GM20000 (cell line): ENCODE measurements at places on chromosomes 5 and 9.

GRCh38 chr9:136982232-136983051, at the start of gene LCNL1:
TSS of gene LCNL1 (plus strand) at chr9:136982993. CDS start at chr9:136983587, 594 bp downstream.
- no peak for DNase-seq

DNA sequence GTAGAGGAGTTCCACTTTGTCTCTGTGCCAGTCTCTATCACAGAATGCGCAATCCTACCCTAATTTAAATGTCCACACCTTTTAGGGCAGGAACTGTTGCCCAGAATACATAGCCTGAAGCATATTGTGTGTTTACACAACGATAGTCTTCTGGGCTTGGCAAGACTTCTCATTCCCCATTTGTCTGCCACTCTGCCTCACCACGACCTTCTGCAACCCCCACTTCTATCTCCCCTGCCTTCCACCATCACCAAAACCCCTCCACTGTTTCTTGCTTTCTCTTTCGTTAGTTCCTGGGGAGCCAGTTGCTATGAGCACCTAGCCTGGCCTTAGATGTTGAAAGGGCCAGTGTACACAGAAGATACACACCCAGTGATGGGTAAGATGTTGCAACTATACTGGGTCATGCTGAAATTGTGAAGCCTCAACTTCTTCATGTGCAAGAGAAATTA, 883 bp upstream of the RNF145 start:
- peak; percentile 28 for DNase-seq

DNA sequence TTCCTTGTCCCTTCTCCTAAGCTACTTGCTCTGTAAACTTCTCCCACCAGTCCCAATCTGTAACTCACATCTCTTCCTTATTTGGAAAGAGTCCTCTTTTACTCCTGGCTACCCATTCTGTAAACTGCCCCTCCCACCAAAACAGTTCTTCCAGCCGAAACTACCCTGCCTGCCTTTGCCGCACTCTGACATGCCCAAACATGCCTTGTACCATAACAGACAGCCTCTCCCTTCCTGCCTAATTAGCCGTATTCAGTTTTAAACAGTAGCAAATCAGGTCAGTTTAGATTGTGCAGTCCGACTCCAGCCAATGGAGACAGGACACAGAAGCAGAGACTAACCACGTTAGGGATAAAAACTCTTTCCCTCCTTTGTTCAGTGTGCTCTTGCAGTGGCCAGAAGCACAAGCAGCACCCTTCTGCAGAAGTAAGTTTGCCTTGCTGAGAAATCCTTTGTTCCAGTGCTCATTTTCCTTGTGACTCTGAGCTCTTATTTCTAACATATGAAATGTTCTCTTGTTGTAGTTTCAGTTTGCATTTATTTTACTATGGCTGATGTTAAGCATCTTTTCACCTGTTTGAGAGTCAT, 5.4 kb upstream of the GLT6D1 start:
- no peak for DNase-seq

DNA sequence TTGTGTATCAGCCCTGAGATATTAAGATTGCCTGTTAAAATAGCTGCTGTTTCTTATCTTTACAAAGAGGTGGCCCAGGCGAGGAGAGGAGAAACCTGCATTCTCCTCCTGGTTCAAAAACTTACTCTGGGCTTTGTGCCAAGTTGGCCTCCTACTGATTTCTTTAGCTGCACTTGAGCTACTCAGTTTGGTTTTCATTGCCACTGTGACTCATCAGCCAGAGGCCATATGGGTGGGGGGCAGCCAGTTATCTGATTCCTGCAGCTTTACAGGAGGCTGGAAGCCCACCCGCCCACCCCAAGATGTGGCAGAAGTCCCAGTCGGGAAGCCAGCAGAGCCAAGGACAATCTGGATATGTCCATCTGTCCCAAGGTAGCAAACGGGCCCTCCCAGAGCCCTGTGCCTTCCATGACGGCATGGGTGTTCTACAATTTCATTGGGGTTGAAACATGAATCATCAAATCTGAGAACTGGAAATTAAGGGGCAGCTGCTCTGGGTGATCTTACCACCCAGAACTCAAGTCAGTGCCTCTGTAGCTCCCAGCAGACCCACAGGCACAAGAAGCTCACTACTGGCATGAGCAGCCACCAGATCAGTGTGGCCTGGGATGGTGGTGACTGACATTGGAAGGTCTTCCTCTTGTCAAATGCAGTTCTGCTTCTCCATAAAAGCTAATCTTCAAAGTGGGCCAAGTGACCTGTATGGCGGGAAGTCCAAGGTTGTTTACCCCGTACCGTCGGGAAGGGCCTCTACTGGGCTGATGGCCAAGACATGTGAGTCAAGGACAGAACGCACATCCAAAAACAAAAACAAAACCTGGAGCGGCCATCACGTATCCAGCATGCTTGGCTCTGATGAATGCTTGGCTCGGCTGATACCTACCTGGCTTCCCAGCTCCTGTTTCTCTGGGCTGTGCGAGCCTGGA, 15.6 kb downstream of the FCN2 start:
- DNase-seq = no peak

DNA sequence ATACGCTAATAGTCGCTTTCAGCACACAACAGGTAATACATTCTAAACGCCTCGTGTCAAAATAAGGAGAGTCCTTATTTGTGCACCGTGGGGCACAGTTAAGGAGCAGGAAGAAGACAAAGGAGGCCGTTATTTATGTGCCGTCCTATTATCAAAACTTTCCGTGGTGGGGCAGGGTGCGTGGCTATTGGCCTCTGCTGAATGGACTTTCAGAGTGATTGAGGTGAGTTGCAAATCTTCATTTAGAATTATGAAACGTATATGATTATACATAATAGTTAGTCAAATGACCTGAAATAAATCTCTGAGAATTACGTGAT, 833 bp downstream of the C5orf24 start:
- peak; percentile 21 for DNase-seq

DNA sequence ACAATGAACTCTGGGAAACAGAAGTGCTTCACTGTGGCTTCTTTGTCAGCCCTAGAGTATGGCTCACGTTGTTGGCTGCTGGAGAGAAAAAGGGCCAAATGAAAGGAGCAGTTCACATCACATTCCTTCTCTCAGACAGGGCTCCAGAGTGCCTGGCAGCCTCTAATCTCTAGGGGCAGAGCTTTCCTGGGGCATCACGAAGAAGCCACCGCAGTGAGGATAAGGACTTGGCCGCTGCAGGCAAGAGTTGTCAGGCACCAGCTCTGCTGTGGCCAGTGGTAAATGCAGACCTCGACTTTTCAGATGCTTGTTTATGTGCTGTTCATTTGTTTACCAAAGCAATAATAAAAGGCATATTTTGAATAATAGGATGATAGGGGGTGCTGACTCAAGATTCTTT, 227.2 kb downstream of the ICE1 start:
- DNase-seq = no peak

DNA sequence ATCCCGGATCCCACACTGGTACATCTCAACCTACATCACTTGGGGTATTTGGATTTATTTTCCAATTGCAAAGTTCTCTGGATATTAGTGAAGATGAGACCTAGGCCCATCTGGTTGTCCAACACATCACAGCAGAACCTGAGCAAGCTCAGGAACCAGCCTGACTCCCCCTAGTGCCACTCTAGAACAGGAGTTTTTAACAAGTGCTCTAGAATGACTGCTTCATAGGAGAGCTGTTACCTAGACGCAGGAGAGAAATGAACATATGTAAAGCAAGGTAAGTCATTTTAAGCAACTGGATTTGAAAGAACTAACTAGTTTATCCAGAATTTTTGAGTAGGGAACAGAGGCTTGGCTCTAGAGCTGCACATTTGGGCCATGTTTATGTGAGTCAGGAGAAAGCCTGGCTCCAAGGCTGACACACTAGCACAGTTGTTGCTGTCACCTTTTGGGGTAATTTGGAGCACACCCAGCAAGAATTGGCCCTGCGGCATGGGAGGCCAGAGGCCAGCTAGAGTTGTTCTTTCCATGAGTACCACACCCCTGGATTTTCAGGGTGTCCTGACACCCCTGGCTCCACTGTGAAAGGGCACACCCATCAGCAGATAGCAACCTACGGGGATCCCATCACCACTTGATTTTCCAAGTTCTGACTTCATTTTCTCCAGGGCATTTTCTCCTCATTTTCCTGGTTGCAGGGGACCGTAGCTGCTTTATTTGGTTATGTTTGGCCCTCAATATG, 110.9 kb upstream of the LPAR1 start:
- DNase-seq = no peak

GRCh38 chr5:103472830-103473229, 89.8 kb downstream of the NUDT12 start:
- DNase-seq = no peak

GRCh38 chr5:159680095-159680494, 236.2 kb upstream of the ADRA1B start:
- DNase-seq = no peak

DNA sequence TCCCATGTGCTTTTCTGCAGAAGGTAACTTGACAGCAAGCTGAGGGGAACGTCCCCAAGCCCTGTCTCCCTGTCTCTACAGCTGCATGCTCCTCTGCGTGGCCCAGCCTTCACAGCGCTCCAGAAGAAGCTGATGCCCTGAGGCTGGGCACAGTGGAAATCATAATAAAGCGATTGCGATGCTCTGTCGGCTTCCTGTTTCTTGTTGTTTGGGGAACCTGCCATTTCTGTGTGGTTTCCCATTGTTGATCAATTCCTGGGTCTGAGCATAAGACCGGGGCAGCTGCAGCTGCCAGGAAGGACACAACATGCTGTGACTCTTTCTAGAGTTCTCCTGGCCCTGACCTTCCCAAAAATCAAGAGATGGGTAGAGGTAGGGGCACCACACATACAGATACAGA, 7.2 kb upstream of the DNAJB5 start:
- DNase-seq = no peak

- no peak for DNase-seq
Measured at GRCh38 chr9:121009650-121010049, 40.4 kb downstream of the C5 start.

DNA sequence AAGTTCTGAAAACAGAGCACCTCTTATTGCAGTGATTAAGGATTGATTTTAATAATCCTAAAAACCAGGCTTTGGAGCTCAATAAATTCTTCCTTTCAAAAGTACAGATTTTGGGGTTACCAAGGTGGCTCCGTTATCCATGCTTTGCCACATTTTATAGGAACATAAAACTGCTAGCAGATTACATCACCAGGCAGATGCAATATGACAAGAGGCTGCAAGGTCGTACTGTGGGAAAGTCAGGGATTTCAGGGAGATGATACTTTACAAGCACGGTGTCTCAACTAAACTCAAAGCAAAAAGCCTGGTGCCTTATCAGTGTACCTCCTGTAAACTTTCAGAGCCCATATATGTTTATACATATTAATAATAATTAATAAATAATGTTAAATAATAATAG, 28.6 kb downstream of the ADAMTSL1 start:
- DNase-seq = no peak

- DNase-seq = no peak
Measured at GRCh38 chr5:219460-219863, 1.3 kb downstream of the SDHA start.

DNA sequence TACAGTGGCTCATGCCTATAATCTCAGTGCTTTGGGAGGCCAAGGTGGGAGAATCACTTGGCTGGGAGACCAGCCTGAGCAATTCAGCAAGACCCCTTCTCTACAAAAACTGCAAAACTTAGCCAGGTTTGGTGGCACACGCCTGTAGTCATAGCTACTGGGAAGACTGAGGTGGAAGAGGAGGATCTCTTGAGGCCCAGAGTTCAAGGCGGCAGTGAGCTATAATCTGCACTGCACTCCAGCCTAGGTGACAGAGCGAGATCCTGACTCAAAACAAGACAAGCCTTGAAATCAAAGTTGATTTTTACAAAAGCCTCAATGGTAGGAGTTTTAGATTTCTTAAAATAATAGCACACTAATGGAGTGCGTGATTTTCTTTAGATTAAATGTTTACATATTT, 14.6 kb downstream of the UBE2D2 start:
- no peak for DNase-seq

DNA sequence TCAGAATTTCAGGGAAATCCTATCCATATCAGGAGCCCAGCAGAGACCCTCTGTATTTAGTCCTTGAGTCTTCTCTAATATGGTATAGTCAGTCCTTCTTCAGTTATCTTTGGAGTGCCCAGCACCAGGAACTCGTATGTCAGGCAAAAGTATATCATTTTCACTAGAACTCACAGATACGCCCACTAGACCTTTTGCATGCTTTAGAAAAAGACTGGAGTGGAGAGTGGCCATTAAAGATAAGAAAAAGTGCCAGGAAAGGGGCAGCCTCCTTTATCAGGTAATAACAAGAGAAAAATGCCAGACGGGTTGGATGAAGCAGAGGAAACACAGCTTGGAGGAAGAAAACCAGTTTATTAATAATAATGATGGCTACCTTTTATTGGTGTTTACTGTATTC, 63.5 kb downstream of the GPR21 start:
- no peak for DNase-seq

DNA sequence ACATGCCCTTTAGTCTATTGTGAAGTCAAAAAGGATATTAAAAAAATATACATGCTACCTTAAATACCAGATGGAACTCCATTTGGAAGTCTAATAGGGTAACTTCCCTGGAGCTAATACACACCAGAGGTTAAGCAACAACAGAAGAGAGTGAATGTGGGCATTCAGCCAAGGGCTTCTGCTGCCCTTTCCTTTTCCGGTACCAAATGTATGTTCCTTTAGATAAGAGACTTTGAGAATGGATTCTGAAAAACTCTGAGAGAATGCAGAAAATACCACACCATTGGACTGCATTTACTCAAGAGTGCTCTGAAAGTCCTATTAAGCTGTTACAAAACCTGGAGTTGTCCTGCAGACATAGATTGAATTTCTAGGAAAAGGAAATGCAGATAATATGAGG, 23.8 kb upstream of the TRPM3 start:
- DNase-seq = no peak

- DNase-seq = no peak
Measured at GRCh38 chr5:65874241-65874640, 52.1 kb upstream of the ERBIN start.

DNA sequence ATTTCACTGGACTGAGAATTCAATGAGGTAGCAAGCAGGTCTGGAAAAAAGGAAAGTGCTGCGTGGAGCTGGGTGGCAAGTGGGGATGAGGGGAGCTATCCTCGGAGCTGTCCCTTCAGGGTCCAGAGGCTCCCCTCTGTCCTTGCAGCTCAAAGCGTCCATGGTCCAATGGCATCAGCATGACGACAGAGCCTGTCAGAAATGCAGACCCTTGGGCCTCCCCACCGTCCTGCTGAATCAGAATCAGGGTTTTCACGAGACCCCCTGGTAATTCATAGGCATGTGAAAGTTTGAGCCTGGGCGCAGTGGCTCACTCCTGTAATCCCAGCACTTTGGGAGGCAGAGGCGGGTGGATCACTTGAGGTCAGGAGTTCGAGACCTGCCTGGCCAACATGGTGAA, 5.5 kb downstream of the HIGD2A start:
- no peak for DNase-seq
